NCI-H446 treated with DMSO at 0.1 percent for 48 hours (cell line): ENCODE measurements at places on chromosomes 2 and 18.

- no peak for DNase-seq
These were observed 8.8 kb downstream of the RTP5 start for GRCh38 chr2:241877989-241878970.

- DNase-seq = no peak
These were observed 34.0 kb upstream of the MALL start for GRCh38 chr2:110149330-110150220.

DNA sequence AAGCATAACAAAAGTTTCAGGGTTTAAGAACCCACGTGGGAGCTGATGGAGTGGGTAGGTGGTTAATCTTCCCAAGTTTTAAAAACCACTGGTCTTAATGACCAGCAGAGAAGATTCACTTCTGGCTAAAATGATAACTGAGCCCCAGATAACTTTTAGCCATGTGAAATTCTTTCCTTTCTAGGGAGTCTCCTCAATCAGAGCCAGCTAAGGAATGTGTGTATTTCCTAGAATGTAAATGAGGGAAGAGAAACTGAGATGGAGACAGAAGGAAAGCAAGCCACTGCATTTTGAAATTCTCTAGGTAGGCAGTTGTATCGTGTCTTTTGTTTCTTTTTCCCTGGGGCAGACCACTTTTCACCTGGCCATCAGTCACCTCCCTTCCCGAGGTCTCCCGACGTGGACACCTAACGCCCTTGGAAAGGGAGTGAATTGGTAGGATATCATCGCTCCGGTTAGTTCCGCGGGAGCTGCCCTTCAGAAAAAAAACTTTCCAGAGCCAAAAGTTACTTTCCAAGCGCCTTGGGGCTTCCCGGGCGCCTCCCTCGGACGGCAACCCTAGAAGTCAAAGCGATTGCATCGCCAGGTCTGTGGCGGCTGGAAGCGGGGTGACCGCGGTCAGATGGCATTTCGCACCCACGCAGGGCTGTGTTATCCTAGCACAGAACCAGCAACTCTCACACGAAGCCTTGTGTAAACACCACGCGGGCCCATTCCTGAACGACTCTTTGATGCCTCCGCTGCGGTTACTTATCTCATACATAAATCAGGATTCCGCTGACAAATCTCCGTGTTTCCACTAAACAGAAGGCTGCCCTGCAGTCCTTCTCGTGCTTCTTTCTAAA, 1.3 kb downstream of the COLEC12 start:
- no peak for DNase-seq

DNA sequence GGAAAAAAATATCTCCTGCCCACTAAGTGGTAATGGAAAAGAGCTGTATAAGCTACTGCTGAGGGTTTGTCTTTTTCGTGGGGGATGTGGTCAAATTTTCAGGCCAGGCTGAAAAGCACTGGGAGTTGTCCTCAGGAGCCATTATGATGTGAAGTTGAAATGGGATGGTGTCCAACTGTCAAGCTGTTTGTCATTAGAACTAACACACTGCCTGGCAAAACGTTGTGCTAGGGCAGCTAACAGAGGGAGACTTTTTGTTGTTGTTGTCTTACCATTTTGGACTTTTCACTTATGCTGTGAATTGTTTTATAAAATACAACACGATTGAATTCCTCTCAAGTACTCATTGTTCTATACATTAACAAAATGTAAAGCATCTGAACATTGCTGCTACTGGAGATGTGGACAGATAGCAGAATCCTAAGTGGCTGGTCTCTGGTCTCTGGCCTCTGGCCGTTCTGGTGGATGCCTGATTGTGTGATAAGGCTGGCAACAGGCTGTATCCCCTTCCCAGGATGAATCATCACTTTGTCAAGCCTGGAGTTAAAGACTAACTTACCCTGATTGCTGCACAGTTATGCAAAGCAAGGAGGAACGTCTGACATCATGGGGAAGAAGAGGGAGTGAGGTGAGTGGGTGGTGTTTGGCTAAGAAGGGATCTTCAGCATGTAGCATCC, 2.3 kb downstream of the MYO1B start:
- DNase-seq = peak; percentile 4

GRCh38 chr2:219687272-219687671, 59.8 kb downstream of the SLC4A3 start:
- no peak for DNase-seq

DNA sequence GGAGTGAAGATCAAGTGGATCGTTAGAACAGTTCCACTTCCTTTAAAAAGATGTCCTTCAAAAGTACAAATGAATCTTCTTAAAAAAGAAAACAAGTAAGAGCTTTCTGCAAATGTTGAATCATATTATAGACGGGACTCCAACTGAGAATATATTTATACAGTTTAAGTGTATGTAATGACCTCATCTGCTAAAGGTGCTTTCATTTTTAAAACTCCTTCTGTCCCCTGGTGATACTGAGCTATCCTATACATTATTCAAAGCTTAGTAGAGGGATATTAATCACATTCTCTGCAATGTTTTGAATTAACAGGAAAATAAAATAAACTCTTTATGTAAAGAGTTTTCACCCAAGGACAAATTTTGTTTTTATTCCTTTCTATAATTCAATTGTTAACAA, 420.7 kb upstream of the SLC8A1 start:
- no peak for DNase-seq

DNA sequence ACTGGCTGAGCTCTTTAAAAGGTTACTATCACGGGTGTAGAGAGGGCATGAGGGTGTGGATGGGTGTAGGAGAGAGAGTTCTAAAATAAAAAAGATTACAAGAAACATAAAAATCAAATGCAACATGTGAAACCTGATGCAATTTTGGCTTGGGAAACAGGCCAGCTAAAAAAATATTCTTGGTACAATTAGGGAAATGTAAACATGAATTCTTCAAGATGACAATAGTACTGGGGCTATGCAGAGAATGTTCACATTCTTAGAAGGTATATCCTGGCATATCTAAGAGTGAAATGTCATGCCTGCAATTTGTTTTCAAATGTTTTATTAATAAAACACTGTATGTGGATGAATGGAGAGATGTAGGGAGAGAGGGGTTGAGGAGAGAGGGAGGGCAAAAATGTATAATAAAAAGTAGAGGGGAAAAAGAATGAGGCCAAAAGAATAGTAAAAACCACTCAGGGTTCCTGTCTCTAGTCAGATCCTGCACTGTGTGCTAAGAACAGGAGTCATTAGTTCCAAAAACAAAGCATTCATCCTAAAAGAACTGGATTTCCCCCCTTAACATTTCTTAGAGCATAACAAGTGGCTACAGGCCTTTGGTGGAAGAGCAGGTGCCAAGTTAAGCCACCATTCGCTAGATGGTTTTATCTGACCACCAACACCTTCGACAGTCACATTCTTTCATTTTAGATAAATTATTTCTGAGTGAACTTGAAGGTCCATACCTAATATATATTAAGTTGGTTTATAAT, 77.3 kb downstream of the LPIN2 start:
- no peak for DNase-seq
